Activated CD4-positive, alpha-beta T cell treated with anti-CD3 and anti-CD28 coated beads, Interleukin-2, amount 50 U/mL, for 4 hours (primary cell): ENCODE measurements at places on chromosomes 3 and 15.

DNA sequence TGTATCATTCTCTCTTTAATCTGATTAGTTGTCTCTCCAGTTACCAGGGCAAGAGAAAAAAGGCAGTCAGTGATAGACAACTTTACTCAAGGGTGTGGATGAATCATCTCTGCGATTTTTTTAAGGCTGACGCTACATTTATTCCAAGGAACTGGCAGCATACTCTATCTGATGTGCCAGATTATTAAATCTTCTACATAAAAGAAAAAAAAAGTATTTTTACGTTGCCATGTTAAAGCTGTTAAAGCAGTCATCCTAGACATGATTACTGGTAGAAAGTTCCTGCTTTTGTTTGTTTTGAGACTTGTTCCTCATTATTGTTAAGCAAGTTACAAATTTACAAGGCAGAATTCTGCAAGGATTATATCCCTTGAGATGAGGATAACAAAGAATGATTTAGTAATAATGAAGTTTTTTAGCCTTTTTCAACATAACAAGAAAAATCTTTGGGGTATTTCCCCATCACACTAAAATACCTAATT lies 121.7 kb downstream of the CBLB start:
- DNase-seq: no peak

- no peak for DNase-seq
Observed at GRCh38 chr3:152436707-152437590, 168.2 kb downstream of the MBNL1 start.

GRCh38 chr15:25891081-25891480 lies 28.0 kb upstream of the ATP10A start:
- DNase-seq: no peak

- peak; percentile 19 for DNase-seq
Observed at GRCh38 chr15:55588070-55588814, at the start of gene PYGO1. Gene PYGO1 (minus strand): TSS chr15:55588345. CDS start chr15:55587883, 462 bp downstream.

- no peak for DNase-seq
Observed at GRCh38 chr15:57542505-57542817, 49.2 kb upstream of the MYZAP start.

GRCh38 chr15:58748040-58748851 lies 1.3 kb downstream of the ADAM10 start:
- DNase-seq: peak; percentile 10

GRCh38 chr15:80010131-80010673 lies 39.2 kb upstream of the BCL2A1 start:
- DNase-seq: no peak

DNA sequence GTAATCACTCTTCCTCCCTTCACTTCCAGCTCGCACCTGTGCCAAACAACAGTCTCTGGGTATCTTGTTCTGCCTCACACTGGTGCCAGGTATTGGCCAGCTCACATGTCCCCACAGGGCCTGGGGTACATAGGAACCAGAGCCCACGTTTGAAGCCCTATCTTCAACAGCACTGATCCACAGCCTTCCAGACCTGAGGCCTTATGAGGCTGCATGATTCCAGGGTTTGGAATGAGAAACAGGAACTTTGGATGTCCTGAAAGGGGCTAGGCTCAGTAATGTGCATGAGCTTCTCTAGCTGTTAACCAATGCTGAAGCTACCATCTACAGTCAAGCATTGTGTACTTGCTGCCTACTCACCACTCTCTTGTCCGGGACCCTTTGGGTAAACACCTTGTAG lies 92.4 kb downstream of the GPR156 start:
- no peak for DNase-seq

- no peak for DNase-seq
Observed at GRCh38 chr15:84082739-84083138, 152.8 kb upstream of the GOLGA6L4 start.

DNA sequence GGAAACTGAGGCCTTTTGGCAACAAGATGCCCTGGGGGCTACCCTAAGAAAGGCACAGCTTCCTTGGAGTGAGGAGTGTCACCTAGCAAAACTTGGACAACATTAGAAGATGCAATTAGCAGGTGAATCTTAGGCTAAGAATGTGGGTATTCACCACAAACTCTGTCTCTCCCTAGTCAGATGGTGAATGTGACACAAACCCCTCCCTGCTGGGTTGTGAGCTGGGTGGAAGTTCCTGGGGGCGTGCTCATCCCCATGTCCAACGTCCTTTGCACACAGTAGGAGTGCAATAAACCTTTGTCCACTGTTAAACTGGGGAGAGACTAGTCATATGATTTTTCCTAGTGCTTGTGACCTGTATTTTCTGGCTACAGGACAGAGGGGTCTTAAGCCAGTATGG lies 67.1 kb upstream of the SH3GL3 start:
- DNase-seq: no peak

DNA sequence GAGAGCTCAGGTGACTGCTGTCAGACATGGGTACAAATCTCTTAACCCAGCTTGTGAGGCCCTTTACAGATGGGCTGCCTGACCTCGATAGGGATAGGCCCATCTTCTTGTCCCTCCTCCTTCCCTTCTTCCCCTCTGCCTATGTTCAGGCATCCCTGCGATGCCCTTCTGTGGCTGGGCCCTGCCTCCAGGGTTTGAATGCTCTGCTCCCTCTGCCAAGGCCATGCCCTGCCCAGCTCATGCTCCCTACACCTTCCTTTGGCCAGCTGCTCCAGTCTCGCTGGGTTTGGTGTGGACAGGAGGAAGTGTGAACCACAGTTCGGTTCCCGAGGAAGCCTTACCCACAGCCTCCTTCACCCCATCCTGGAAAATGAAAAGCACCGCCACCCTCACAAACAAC lies 4.3 kb downstream of the FYCO1 start:
- DNase-seq: no peak

- no peak for DNase-seq
Observed at GRCh38 chr3:108292905-108293328, 3.4 kb upstream of the HHLA2 start.

- no peak for DNase-seq
Observed at GRCh38 chr3:48402907-48403306, 27.0 kb downstream of the PLXNB1 start.

DNA sequence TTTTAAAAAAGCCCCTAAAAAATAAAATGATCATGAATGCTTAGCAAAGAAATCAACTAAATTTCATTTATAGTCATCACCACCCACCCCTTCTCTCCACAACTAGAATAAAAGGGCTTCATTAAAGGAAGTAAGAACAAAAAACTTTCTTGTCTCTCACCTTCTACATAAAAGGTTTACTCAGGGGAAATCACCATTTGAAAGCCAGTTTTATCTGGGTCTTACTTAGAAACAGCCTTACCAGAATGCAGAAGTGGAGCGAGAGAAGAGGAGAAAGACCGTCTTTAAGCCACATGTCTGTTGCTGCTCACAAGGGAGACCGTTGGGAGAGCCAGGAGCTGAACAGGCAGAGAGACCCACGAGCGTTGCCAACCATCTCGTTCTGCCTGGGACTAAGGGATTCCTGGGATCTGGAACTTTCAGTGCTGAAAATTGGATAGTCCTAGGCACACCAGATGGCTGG lies 350.1 kb upstream of the PROK2 start:
- no peak for DNase-seq

GRCh38 chr3:136187868-136188267 lies 8.3 kb downstream of the MSL2 start:
- no peak for DNase-seq

DNA sequence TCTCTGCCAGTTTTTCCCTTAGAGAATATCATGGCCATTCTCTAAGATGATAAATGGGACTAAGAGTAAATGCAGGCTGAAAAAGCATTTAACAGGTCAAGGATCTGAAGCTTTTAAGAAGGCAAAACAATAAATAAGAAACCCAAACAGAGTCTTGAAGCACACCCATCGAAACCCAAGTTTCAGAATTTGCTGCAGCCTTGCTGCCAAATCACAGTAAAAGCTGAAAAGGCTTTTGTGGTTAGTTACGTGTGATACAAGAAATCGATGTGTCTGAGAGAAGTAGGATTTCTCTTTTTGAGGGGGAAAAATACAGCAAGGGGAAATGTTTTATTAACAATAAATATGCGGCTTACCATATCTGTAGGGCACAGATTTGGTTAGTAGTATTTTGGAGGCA lies 92.0 kb downstream of the IGF1R start:
- DNase-seq: no peak

DNA sequence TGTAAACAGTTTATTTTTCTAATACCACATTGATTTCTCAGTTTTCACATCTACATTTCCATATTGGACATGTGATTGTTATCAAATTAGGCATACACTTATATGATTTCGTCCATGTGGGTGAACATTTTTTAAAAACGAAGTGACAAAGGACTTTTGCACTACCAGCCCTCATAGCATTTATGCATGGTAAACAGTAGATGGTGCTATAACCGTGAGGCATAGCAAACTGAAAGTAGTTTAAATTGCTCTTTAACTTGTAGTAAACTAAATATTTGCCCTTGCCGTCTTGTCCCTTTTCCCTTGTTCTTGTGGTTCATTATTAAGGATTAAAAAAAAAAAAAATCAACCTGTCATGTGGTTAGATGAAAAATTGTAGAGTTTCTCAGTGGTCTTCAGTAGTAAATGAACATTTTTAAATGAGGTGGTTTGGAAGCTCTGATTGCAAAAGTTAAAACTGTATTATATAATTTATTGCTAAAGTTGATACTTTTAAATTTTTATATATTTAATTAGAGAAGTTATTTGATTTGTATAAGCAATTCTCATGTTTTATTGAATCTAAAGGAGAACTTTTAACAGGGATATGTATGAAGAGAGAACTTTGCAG lies 24.0 kb downstream of the STX19 start:
- DNase-seq: no peak
